Smooth muscle cell of the pulmonary artery (primary cell): ENCODE measurements at places on chromosomes 7 and 10. TPM values are rescaled to one million over a fixed set of nuclear protein-coding genes. Genes with fewer than 3 reads are reported as not detected.

NUTM2D gene
- total RNA-seq, result 1.9 and 2.1 TPM in 2 replicates

MACC1 gene
- total RNA-seq, result 0.39 and 0.50 TPM in 2 replicates

CALML5 gene
- total RNA-seq, result not detected in 2 replicates

STEAP1B gene
- 13.3 and 23.4 TPM in 2 replicates for total RNA-seq

OR6B1 gene
- total RNA-seq, result not detected in 2 replicates

ADAMTS14 gene
- 2.5 TPM in 2 replicates for total RNA-seq

FAM20C gene
- 72.9 and 256 TPM in 2 replicates for total RNA-seq

GJD4 gene
- 0.10 TPM in 1 of 2 replicates, not detected in the other for total RNA-seq

OR2A14 gene
- not detected in 2 replicates for total RNA-seq

ZNF32 gene
- total RNA-seq, result 19.4 and 24.8 TPM in 2 replicates

CNOT4 gene
- 17.5 and 23.3 TPM in 2 replicates for total RNA-seq

SMO gene
- total RNA-seq, result 17.6 and 18.9 TPM in 2 replicates

EGFR gene
- 47.8 and 64.3 TPM in 2 replicates for total RNA-seq

NANOS1 gene
- 0.99 and 1.5 TPM in 2 replicates for total RNA-seq

LIPF gene
- total RNA-seq, result not detected in 2 replicates

DLX5 gene
- total RNA-seq, result 0.33 and 0.89 TPM in 2 replicates

TMEM176B gene
- not detected in 2 replicates for total RNA-seq
